ENCODE measurements at places on chromosomes 2 and 18.

DNA sequence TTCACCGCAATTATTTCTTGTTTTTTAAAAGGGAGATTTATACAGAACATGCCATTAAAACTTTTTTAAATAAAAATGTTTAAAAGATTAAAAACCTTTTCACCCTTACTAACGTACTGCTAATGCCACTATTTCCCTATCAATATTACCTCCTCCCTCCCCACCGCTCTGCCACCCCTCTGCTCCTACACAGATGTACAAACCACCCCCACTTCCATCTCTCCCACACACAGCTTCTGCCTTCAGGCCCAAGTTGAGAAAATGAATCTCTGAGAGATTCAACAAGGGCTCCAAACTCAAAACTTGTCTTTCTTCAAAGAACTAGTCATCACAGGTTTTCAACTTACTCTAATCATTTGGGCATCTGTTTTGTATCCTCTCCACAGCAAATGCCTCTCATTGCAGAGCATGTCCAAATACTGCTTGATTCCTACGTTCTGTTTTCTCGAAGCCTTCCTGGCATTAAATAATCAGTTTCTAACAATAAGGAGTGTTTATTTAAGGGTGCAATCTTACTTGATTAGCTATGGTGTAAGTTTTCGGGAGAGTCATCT lies 32.1 kb downstream of the FARSB start:
- DNase-seq: no peak

- DNase-seq: no peak
These were observed 4.0 kb downstream of the KIF1A start for GRCh38 chr2:240815761-240816583.

DNA sequence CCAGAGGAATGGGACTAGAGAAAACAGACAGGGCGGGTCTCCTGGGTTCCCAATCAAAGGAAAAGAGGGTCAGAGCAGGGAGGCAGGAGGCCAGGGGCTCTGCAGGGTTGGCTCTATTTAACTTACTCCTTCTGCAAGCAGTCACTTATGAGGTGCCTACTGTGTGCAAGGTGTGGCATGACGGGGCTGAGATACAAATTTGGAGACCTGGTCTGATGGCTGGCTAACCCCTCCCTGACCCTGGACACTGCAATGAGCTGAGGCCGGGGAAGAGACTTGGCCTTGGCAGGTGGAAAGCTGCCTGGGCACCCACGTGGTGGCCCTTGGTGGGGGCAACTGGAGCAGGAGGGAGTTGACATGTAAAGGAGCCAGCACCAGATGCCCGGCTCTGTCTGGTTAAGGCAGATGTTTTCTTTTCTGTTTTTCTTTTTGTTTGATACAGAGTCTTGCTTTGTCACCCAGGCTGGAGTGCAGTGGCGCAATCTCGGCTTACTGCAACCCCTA lies 148.5 kb upstream of the GATA6 start:
- no peak for DNase-seq

DNA sequence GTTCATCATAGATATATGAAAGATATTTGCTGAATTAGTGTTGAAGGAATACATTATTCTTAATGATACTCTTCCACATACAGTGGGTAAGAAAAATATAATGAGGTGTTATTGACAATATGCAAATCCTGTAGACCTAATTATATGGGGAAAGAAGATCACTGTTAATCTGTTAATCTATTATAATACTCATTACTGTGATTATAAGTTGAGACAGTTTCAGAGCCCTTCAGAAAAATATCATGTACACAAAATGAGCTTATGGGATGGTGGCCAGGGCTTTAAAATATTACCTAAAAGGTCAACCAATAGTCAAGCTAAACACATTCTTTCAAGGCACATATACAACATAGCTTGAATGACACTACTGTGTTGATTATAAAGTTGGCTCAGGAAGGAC lies 163.5 kb downstream of the NOL4 start:
- DNase-seq: no peak

DNA sequence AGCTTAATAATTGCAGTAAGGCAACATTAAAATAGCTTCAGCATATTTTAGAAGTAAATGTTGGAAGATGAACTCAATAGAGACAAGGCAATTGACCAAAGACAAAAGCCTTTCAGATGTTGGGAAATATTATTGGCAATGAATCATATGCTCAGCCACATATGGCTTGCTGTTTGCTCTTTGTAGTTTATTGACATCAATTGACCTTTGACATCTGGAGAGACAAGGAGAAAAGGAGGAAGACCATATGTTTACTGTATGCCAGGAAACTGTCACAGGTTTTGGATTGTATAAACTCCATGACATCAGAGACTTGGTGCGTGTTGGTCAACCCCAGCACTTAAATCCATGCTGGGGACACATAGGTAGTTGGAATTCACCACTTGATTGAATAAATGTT lies 60.6 kb upstream of the SLC16A14 start:
- no peak for DNase-seq

- no peak for DNase-seq
These were observed 42.4 kb downstream of the LRRFIP1 start for GRCh38 chr2:237669628-237670392.

- DNase-seq: no peak
These were observed 23.9 kb downstream of the WDFY1 start for GRCh38 chr2:223921204-223921603.

DNA sequence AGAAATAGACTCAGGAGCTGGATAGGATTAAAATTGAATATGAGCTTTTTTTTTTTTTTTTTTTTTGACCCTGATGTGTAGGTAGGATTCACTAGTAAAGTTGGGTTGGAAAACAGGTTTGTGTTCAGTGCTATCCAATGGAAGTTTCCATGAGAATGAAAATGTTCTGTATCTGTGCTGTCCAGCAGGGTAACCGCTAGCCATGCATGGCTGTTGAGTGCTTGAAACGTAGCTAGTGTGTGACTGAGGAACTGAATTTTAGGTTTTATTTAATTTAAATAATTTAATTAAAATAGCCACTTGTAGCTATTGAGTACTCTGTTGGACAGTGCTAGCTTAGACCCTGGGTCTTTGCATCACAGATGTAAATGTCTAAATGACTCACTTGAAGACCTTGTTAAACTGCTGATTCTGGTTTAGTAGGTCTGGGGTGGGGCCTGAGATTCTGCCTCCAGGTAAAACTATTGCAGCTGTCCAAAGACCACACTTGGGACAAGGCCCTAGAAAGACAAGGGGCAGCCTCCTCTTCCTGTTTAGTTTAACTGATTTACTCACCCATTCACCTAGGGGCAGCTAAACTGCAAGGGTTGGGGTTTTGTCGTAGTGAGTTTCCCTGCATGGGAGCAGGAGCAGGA lies 84.7 kb upstream of the STON1 start:
- no peak for DNase-seq

DNA sequence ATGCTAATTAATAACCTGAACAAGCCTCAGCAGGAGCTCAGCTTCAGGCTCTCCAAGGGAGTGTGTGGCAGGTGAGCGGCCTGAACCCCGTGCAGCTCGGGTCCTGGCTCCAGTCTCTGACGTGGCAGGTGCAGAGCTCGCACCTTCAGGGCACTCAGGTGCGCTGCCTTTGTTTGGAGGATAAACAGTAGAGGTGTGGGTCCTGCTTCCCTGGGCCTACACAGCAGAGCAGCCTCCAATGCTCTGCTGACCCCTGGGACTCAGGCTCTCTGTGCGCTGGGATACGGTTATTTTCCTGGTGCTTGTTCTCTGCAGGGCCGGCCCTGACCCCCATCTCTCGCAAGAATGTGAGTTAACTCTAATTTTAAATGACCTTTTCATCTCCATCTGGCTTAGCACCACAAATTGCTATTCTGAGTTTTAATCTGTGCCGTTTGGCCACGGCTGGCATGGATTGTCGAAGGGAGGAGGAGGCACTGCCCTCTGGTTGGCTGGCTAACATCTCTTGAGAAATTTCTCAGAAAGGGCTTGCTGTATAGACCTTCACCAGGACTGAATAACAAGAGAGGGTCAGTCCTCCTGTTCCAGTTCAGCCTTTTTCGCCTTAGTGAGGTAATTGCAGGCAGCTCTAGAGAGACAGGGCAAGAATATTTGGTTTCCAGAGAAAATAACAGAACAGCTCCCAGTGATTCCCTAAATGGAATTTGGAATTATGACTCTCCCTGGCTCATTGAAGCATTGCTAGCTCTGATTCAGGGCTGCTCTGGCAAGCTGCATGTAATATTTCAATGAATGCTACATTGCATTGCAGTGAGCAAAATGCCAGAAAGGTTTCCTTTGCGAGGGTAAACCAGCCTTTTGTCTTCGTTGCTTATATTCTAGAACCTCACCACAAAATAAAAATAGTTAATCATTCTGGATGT lies 161.8 kb downstream of the DCDC2C start:
- DNase-seq: no peak

- no peak for DNase-seq
These were observed 339.2 kb upstream of the SALL3 start for GRCh38 chr18:78640246-78640995.

DNA sequence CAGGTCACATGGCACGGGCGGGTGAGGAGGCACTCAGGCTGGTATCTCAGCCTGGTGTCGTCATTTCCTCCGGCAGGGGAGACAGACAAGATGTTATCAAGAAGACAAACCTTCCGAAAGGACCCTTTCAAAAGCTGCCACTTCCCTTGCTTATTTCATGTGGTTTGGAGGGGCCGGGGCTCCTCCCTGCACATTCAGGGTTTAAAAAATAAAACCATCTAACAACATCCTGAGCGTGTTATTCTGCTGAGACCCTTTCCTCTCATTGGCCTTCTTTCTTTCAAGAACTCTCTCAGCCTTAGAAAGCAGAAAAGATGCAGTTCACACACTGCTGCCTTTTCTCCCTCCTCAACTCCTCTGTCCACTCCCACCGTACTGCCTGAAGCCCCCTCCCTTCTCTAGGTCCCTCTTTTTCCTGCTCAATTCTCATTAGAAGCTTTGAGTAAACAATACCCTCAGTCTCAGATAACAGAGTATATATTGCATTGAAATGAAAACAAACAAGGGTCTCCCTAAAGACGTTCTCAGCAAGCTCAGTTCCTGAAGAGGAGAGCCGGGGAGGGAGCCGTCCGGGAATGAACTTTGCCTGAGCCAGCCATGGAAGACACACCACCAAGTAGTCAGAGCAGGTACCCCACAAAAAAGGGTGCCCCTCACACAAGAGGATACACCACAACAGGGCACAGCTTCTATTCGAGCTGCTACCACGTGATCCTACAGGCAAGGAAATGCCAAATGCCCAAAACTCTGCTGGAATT lies 9.7 kb downstream of the SMAD7 start:
- no peak for DNase-seq

GRCh38 chr18:50679656-50680055 lies 119.8 kb downstream of the MAPK4 start:
- no peak for DNase-seq

- no peak for DNase-seq
These were observed 27.9 kb downstream of the NEMP2 start for GRCh38 chr2:190506666-190507065.

- no peak for DNase-seq
These were observed 61.0 kb downstream of the RPL37A start for GRCh38 chr2:216559625-216560156.

DNA sequence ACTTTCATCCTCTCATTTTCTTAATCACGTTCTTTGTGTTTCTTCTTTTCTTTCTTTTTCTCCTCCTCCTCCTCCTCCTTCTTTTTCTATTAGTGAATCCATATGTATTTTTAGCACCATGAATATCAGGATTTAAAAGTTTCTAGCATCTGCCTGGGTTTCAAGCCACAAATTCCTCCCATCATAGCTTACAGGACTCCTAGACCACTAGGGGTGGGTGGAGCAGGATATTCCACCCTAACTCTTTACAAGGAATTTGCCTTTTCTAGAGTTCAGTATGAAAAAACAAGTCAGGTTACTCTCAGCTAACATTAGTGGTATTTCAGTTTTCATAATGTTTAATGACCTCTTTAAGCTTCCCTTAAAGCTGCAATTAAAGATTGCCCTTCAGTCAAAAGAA lies 19.1 kb upstream of the LRRTM1 start:
- DNase-seq: no peak

DNA sequence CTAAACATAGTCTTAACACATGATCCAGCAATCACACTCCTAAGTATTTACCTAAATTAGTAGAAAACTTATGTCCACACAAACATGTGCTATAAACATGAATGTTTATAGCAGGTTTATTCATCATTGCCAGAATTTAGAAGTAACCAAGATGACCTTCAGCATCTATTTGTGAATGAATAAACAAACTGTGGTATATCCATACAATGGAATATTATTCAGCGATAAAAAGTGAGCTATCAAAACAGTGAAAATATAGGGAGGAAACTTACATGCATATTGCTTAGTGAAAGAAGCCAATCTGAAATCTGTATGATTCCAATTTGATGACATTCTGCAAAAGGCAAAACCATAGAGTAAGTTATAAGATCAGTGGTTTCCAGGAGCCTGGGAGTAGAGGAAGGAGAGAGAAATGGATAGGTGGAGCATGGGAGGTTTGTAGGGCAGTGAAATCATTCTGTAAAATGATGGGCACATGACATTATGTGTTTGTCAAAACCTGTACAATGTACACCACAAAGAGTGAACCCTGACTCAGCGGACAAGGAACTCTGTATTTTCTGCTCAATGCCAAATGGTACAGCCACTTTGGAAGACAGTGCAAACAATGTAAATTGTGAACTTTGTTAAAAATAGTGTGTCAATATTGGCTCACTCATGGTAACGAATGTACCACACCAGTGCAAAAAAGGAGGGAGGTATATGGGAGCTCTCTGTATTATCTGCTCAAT lies 61.9 kb upstream of the IGFBP2 start:
- no peak for DNase-seq

GRCh38 chr2:85475799-85476490 lies 57.4 kb downstream of the SH2D6 start:
- DNase-seq: no peak

- DNase-seq: no peak
These were observed 47.1 kb upstream of the SPRED2 start for GRCh38 chr2:65479524-65479923.

- DNase-seq: no peak
These were observed 102.9 kb upstream of the TGFA start for GRCh38 chr2:70656421-70657010.

GRCh38 chr2:43273529-43273928 lies 47.1 kb upstream of the ZFP36L2 start:
- DNase-seq: no peak

DNA sequence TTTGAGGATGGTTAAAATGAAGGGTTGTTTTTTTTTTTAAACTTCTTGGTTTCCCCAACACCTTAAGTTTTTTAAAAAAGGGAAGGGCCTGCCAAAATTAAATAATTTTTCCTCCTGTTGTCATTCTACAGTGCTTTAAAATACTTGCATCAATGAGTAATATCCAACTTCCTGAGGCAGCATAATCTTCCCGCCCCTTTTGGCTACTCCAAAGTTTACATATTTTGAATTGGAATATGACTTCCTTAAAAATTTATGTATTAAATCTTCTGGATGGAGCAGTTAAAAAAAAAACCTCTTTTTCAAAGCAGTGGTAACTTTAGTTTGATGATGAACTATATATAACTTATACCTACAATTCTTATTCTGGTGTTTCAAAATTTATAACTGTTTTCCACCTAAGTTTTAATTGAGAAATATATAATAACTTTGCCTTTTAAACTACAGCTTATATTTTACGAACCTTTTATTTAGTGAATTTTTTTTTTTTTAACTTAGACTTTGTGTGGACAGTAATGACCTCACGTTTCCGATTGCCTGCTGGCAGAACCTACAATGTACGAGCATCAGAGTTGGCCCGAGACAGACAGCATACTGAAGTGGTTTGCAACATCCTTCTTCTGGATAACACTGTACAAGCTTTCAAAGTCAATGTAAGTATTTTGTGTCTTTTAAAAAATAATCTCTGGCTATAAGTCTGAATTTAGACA lies 49.8 kb downstream of the PTPN4 start:
- no peak for DNase-seq

GRCh38 chr2:173647681-173648311 lies 293.1 kb downstream of the CDCA7 start:
- DNase-seq: no peak

- no peak for DNase-seq
These were observed 28.2 kb upstream of the SOCS6 start for GRCh38 chr18:70260683-70261082.
